ENCODE measurements at places on chromosomes 4 and X.
A peak's percentile ranks its signal among the peaks of the same experiment; 100 is the strongest.

DNA sequence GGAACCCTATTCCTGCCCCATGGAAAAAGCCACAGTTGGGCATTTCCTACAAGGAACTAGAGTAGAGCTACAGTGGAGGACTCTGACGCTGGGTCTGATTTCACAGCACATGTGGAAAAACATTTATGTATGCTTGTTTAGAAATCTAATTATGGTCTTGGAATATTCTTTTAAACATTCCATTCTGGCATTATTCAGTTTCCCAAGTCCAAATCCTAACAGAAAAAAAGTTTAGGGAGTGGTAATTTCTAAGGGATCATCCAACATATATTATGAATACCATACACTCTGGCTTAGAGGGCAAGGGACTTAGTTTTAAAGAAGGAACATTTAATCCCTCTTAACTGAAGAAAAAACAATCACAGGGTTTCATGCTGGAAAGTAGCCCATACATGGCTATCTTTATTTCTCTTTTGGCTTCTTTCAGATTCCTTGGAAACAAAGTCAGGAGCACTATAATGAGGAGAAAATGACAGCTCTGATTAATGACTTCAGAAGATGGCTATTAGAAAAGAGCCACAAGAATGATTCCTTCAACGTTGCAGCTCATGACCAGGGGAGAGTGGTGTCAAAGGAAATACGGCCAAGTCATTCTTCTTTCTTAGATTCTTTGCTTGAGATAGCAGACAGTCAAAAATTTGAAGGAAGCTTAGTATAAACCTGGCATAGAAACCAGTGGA, 56.1 kb downstream of the CNGA2 start:
- DNase-seq = no peak

- no peak for DNase-seq
These were observed 26.1 kb upstream of the EPHA5 start for GRCh38 chr4:65696436-65696835.

DNA sequence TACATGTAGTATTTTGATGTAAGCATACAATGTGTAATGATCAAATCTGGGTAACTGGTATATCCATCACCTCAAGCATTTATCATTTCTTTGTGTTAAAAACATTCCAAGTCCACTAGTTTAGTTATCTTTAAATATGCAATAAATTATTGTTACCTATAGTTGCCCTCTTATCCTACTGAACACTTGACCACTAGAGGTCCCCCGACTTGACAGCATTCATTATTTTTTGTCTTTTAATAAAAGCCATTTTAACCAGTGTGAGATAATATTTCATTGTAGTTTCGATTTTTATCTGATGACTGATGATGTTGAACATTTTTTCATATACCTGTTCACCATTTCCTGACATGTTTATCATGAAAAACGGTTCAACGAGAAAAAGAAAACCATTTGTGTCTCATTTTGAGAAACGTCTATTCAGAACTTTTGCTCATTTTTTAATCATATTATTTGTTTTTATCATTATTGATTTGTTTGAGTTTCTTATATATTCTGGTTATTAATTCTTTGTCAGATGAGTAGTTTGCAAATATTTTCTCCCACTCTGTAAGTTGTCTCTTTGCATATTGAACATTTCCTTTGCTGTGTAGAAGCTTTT, 199.0 kb upstream of the CXXC4 start:
- DNase-seq = no peak

- DNase-seq = peak; percentile 32
These were observed 79.3 kb downstream of the RBPJ start for GRCh38 chr4:26400132-26400531.

DNA sequence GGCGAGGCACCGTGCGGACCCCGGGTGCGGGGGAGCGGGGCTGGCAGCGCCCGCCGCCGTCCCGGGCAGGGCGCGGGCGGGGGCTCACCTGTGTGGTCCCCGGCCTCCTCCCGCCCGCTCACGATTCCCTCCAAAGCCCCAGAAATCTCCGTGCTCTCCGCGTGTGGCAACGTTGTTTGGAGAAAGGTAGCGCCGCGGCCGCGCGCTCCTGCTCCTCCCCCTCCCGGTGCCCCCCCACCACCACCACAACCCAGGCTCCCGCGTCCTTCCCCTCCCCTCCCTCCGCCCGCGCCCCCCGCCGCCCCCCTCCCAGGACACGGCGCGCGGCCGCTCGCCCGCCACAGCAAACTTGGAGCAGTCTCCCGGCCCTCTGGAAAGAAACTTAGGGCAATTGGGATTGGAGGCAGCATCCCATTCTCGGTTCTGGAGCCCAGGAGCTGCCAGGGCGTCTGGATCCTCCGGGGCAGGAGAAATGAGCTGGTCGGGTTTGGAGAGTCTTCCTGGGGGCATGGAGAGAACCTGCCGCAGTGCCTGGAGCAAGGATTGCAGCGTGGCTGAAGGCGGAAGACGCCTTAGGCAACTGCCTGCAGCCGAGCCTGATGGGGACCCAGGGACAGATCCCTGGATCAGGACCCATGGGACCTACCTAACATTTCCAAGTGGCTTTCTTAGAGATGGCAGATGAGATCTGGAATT, 855 bp downstream of the KLF3 start:
- DNase-seq = peak; percentile 89

GRCh38 chr4:3342182-3342854, 49.5 kb downstream of the RGS12 start:
- DNase-seq = peak; percentile 49

DNA sequence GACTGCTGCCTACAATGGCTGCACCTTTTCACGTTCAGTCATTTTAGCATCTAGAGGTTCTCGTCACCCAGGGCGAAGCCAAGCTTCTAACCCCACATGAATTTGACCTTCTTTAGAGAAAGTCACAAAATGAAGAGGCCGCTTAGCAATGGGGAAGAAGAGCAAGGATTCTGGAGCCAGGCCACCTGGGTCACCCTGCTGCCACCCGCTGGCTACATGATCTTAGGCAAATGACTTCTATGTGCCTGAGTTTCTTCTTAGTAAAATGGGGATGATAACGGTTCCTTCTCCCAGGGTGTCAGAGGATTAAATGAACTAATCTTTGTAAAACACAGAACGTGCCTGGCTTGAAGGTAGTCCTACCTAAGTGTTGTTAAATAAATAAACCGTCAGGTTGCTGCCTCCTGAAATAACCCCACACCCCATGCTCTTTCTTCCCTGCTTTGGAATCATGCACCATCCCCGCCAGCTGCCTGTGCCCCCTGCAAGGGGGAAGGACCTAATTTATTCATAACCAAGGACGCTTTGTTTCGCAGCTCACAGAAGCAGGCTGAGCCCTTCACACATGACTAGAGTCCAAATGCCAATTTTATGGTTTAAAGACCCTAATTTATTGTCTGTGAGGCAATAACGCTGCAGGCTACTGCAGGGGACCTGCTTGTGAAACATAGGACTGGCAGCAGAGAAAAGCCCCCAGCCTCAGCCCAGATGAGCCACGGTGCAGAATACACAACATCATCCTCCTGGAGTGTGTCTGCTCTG, 28.6 kb upstream of the NSG1 start:
- peak; percentile 83 for DNase-seq

GRCh38 chr4:94038195-94038594, 169.5 kb upstream of the SMARCAD1 start:
- DNase-seq = no peak

- no peak for DNase-seq
These were observed 2.7 kb downstream of the SHROOM2 start for GRCh38 chrX:9788911-9789310.

DNA sequence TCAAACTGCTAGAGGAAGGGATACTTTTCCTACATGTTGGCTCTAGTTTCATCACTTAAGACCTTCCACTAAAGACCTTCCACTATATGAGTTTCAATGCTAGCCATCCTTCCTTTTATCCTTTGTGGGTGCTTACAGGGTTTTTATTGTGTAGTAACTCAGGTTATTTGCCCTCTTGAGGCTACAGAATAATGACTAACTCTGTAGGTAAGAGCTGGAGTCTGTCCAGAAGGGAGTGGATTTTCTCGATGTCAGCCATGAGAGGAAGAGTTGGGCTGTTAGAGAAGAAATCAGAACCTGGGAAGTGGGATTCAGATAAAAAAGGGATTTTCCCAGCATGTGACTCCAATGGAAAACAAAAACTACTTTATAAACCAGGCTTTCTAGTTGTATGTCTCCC, 27.5 kb upstream of the HERC5 start:
- no peak for DNase-seq

GRCh38 chr4:16671741-16672140, 226.7 kb downstream of the LDB2 start:
- DNase-seq = no peak
